Kidney (tissue), 22 donors: ENCODE measurements at places on chromosomes 16 and 17. TPM values are rescaled to one million over a fixed set of nuclear protein-coding genes. Genes with fewer than 3 reads are reported as not detected.

NOG gene
- 0.98 TPM for total RNA-seq

CRYBA1 gene
- not detected for total RNA-seq

TERB1 gene
- total RNA-seq = 0.19 TPM

KRT36 gene
- total RNA-seq = not detected

ACSM3 gene
- total RNA-seq = 31.5 TPM

KRT40 gene
- total RNA-seq = not detected

GJC1 gene
- total RNA-seq = 6.5 TPM

NPTX1 gene
- 0.31 TPM for total RNA-seq

EMP2 gene
- 25.8 TPM for total RNA-seq

MAPT gene
- total RNA-seq = 2.9 TPM

MYH8 gene
- 0.28 TPM for total RNA-seq

PARD6A gene
- total RNA-seq = 6.1 TPM

BIRC5 gene
- total RNA-seq = 1.7 TPM

EFCAB5 gene
- 1.4 TPM for total RNA-seq

CHRNE gene
- total RNA-seq = 1.3 TPM
